ENCODE measurements at places on chromosomes 16 and 17. TPM values are rescaled to one million over a fixed set of nuclear protein-coding genes. Genes with fewer than 3 reads are reported as not detected.

CYGB gene
- 1.2 TPM for total RNA-seq

TBC1D3H gene
- not detected for total RNA-seq

ZNF594 gene
- 13.0 TPM for total RNA-seq

C17orf113 gene
- total RNA-seq, result 0.87 TPM

KCNG4 gene
- not detected for total RNA-seq

GJD3 gene
- 0.33 TPM for total RNA-seq

TMEM235 gene
- total RNA-seq, result not detected

CPNE7 gene
- total RNA-seq, result 2.4 TPM

All from placental epithelial cell (primary cell).